ENCODE measurements at places on chromosomes 4 and X.

GRCh38 chr4:22668301-22668700 is 24.4 kb upstream of the GBA3 start:
- DNase-seq: no peak

DNA sequence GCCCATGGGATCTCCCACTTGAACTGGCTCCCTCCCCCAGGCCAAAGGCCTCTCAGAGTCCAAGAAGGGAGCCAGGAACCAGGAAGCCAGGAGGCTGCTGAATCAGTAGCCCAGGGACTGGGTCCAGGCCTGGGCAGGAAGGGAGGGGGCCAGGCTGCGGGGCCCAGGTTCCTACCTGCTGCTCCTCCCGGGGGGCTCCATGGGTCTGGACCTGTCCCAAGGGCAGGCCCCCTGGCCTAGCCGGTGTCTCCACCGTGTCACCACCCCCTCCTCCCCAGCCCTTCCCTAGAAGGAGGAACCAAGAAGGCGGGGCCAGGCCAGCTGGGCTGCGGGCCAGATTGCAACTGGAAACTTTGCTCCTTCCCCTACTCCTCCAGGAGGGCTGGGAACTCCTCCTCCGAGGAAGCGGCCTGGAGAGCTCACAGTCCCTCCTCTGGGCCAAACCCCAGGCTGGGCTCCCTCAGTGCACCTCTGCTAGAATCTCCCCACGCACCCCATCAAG is at the start of gene IQSEC2:
IQSEC2 (minus strand) TSS at position 264 of the 502 bp plus-strand sequence.
- no peak for DNase-seq

- DNase-seq: peak; percentile 52
These were observed 393 bp downstream of the SH3KBP1 start for GRCh38 chrX:19886883-19887531.

GRCh38 chr4:74267998-74268606 is 40.2 kb upstream of the EPGN start:
- DNase-seq: no peak

- DNase-seq: no peak
These were observed 8.5 kb upstream of the ANTXR2 start for GRCh38 chr4:80081566-80081965.
